ENCODE measurements at places on chromosomes 2 and 18.

- peaks cover 74% of the 10 kb centered on the region for H3K36me3 ChIP-seq
- H3K4me3 ChIP-seq: no peak overlapping the region
- no peaks in the 10 kb centered on the region for H3K27me3 ChIP-seq
- no peak overlapping the region for H3K27ac ChIP-seq
- no peaks in the 10 kb centered on the region for H3K4me1 ChIP-seq
- no peak for DNase-seq
Measured at GRCh38 chr2:233455491-233455890, 101.2 kb downstream of the DGKD start.

- H3K4me1 ChIP-seq: no peaks in the 10 kb centered on the region
- no peak overlapping the region for H3K4me3 ChIP-seq
- DNase-seq: no peak
- H3K36me3 ChIP-seq: no peaks in the 10 kb centered on the region
- no peak overlapping the region for H3K27ac ChIP-seq
Measured at GRCh38 chr2:6401301-6401700, 464.4 kb downstream of the CMPK2 start.

DNA sequence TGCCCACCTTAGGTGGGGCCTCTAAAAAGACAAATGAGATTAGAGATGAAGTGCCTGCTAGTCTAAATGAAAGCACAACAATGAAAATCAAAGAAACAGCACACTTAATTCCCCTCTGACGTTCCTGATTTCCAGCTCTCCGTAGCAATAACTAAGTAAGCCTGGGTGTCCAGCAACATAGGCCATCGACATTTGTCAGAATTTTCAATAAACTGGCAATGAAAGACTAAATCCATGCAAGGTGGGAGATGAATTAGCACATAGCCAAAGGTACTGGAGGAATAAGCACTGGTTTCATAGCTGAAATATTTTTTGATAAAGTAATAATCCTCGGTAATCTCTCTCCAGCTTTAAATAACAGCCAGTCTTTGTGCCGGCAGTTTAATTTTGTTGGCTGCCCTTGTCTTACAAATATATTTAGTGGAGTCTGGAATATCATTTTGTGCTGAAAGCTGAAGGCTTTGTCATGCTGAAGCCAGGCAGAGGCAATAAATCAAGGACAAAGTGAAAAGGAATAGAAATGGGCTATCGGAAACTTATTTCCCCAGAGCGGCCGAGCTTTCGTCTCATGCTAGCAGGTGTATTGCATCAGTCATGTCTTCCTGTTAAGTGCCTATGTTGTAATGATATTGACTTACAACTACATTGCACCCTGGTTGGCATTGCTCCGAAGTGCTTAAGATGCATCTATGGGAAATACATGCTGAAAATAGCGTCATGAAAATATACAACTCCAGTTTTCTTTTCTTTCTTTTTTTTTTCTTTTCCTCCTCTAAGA lies 790.1 kb downstream of the CNTNAP5 start:
- H3K4me3 ChIP-seq: no peak overlapping the region
- no peaks in the 10 kb centered on the region for H3K36me3 ChIP-seq
- no peaks in the 10 kb centered on the region for H3K4me1 ChIP-seq

DNA sequence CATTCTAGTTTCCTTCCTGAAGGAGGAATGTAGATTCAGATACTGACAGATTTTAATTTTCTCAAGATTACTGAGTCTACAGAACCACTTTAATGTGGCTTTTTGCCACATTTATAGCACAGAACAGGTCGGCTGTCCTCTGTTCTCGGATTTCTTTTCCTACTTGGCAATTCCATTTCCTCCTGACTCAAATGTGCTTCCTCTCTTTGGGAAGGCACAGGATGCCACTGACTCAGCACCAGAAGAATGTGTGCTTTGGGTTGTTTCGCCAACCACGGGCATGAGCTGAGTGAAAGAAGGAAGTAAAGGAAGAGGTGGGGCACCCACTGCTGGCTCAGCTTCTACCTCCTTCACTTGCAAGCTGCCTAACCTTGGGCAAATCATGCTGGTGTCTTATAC lies 970.6 kb upstream of the ACVR2A start:
- DNase-seq: no peak
- peaks cover 10% of the 10 kb centered on the region for H3K4me1 ChIP-seq
- H3K4me3 ChIP-seq: no peak overlapping the region

Measured in suprapubic skin (tissue), 4 donors.